ENCODE measurements at places on chromosomes 16 and 17.

DNA sequence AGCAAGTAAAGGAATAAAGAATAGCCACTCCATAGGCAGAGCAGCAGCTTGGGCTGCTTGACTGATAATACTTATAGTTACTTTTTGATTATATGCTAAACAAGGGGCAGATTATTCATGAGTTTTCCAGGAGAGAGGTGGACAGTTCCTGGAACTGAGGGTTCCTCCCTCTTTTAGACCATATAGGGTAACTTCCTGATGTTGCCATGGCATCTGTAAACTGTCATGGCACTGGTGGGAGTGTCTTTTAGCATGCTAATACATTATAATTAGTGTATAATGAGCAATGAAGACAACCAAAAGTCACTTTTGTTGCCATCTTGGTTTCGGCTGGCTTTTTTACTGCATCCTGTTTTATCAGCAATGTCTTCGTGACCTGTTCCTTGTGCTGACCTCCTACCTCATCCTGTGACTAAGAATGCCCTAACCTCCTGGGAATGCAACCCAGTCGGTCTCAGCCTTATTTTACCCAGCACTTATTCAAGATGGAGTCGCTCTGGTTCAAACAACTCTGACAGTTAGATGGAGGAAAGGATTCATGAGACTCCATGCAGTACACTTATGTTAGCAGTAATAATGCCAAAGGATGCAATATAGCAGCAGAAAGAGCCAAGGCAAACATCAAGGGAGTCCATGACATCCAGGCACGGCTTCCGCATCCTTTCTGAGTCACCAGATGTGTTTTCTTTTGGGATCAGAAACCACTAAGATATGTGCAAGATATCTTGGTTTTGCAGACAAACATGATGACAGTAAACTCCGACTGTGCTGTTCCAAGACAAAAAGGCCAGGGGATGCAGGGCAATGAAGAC is 55.8 kb upstream of the B4GALNT2 start:
- DNase-seq = no peak

- no peak for DNase-seq
These were observed 525 bp downstream of the JPT1 start for GRCh38 chr17:75153780-75154194.

DNA sequence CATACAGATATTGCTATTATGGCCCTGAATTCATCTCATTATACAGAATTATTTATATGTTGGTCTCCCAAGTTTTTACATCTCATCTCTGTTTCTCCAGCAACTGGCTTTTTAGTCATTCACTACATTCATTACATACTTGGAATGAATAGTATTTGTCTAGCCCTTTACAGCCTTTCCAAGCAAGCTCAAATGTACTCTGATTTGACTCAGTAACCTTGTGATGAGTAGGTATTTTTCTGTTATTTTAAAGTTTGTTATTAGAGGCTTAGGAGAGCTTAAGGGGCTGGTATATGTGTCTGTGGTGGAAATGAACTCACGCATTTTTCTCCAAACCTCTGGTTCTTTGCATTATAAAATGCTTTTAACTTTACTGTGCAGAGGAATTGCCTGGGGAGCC is 224.7 kb downstream of the SNX29 start:
- DNase-seq = no peak

DNA sequence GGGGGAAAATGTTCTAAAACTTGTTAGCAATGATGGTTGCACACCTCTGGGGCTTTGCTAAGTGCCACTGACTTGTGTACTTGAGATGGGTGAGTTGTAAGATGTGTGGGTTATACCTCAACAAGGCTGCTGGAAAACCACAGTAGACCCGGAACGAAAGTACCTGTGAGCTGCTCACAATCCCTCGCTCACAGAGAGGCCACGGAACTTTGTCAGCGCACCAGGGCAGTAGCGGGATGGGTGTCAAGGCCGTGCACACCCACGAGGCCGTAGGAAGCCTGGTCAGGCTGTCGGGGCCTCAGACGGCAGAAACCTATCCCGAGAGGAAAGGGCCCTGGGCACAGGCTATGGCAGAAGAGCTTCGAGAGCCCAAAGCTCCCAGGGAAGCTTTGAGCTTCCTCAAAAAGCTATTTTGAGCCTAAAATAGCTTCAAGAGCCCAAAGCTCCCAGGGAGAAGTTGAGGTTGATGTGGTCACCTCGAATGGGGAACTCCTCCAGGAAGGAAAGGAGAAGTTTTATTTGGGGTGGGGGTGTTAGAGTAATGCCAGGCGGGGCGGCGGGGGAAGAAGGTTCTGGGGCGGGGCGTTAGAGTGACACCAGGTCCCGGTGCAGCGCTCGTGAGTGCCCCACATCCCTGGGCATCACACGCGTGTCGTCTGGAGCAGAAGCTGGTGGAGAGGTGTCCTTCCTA is 19.0 kb downstream of the CBFA2T3 start:
- DNase-seq = no peak

- DNase-seq = no peak
These were observed 49.3 kb downstream of the TTC19 start for GRCh38 chr17:16048811-16049449.

DNA sequence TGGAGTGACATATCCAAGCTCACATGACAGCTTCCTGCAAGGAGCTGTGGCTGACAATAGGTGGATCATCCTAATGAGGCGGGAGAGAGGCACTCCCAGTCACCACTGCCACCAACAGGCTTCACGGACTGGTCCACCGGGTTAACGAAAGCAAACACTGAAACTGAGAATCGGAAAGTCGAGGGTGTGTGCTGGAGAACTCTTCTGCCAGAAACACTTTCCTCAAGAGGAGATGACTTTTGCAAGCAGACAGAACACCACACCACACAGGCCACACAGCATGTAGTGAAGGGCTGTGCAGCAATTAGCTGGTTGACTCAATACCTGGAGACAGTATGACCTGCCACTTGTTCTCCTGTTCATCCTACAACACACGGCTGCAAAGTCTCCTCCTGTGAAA is 53.0 kb upstream of the DNAJA2 start:
- DNase-seq = no peak

- DNase-seq = peak; percentile 43
These were observed 1.6 kb downstream of the BAHCC1 start for GRCh38 chr17:81396722-81397313.

DNA sequence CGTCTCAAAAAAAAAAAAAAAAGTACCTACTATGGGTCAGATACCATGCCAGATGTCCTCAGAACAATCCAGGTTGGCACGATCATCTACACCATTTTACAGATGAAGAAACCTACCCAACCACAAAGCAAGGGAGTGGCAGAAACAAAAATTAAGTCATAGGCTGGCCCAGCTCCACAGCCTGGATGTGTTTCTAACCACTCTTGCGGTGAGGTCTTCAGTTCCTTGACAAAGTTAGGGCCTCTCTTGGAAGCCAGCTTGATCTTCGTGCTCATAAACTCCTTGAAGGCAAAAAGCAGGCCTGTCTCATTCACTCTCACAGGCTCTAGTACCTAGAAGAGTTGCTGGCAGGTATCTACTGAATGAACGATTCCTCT is 6.2 kb downstream of the GGA2 start:
- DNase-seq = peak; percentile 19

DNA sequence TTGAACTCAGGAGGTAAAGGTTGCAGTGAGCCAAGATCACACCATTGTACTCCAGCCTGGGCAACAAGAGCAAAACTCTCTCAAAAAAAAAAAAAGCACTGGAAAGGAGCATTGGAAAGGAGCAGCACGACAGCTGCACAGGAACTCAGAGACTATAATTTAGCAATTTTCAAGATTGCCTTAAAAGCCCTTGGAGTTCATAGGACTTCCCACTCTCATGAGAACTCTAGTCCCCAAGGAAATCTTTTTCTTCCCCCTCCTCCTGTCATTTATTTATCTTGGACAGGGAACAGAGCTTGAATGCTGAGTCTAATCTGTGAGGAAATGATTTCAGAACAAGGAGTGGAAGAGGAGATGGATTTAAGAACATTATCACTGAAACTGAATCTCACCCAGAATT is 69.0 kb downstream of the PLXDC1 start:
- no peak for DNase-seq

DNA sequence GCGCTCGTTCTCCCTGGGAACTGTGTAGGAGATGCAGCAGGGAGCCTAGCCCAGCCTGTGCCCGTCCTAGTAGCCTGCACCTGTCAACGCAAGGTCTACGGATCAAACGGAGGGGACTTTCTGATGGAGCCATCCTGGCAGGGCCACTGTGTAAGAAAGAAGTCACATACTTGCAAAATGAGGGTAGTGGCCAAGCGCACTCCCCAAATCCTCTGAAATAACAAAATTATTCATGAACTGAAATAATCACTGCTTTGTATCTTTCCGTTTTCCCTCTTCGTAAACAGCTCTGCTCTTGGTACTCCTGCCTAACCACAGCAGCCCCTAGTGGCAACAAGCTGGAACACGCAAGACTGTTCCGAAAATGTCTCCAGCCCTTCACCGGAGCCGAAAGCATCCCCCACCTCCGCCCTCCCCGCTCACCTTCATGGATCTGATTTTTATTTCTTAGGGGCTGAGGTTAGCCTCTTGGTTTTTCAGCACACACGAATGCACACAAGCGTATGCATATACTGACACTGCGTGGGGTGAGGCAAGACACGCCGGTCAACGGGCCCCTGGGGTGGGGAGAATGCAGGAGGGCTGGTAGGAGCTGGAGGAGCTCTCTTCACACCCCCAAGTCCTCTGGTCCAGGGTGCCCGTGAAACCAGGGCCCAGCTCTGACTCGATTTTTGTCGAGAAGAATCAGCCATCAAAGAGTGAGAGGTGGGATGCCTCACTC is 100.8 kb downstream of the ABCC12 start:
- DNase-seq = peak; percentile 31

- DNase-seq = no peak
These were observed 58.2 kb upstream of the HAPSTR1 start for GRCh38 chr16:9033125-9033830.

DNA sequence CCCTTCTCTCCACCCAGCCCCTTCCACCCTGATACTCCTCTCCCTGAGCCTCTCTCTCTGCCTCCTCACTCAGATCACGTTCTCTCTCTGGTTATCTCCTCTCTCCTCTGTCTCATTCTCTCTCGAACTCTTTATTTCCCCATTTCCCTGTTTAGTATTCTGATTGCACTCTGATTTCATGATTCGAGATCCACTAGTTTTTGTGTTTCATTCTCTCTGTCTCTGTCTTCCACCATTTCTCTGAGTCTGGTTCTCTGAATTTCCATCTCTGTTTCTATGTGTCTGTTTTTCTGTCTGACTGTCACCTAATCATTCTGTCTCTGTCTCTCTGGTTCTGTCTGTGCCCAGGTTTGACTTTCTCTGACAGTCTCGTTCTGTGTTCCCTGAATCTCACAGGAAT is 2.0 kb downstream of the SEZ6L2 start:
- no peak for DNase-seq

- no peak for DNase-seq
These were observed 30.8 kb downstream of the NOG start for GRCh38 chr17:56624309-56624708.

DNA sequence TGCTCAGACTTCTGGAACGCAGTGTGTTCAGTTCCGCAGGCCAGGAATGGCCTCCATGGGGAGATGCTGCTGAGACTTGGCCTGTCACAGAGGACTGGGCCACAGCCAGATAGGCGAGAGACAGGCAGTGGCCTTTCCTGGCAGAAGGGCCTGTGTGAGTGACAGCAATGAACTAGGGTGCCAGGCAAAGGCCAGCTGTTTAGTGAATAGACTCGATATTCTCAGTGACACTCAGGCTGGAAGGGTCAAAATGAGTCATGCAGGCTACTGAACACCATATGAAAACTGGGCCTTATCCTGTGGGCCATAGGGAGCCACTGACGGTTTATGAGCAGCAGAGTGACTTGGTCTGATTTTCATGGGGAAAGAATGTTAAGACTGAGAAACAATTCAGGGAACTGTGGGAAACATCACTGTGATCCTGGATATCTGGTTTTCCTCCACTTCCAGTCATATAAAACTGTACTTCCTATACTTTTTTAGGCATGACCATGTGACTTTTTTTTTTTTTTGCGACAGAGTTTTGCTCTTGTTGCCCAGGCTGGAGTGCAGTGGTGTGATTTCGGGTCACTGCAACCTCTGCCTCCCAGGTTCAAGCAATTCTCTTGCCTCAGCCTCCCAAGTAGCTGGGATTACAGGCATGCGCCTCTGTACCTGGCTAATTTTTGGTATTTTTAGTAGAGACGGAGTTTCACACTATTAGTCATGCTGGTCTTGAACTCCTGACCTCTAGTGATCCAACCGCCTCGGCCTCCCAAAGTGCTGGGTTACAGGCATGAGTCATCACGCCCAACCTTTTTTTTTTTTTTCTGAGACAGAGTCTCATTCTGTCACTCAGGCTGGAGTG is 5.2 kb upstream of the NUBP1 start:
- DNase-seq = peak; percentile 29

GRCh38 chr16:70610273-70611223 is 35.8 kb upstream of the IL34 start:
- DNase-seq = no peak

All from CD4-positive, alpha-beta T cell treated with Interleukin-12 subunit alpha and Interleukin-12 subunit beta, for 1 hour (primary cell).